ENCODE measurements at places on chromosomes 12 and 14.

- no peak for DNase-seq
Measured at GRCh38 chr12:113244047-113244460, 22.8 kb downstream of the TPCN1 start.

GRCh38 chr14:71006200-71006563 lies 98.9 kb downstream of the PCNX1 start:
- DNase-seq: no peak

GRCh38 chr14:54922598-54922997 lies 20.0 kb upstream of the GCH1 start:
- no peak for DNase-seq

DNA sequence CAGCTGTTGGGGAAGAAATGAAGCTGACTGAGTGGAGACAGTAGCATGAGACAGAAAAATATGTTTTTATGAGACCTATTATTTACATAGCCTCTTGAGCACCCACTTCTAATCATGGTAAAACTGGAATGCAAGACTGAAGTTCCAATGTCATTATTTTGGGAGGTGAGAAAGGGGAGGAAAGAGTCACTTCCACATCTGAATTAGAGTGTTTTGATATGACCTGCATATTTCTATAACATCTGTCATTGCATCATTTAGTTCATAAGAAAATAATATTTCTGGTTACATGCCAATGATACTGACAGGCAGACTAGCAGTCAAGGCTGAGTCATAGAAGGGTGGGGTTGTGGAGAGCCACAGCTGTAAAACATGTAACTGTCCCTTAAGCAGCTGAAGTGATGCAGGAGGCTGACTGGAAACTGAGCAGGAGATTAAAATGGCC lies 26.7 kb downstream of the NTN4 start:
- DNase-seq: no peak

Data from activated T-helper 1 cell treated with anti-CD3 and anti-CD28 coated beads, Interleukin-2, amount 50 U/mL, for 16 hours (primary cell).